RCC 7860 (cell line): ENCODE measurements at places on chromosomes 6 and 20.
A peak's percentile ranks its signal among the peaks of the same experiment; 100 is the strongest.

DNA sequence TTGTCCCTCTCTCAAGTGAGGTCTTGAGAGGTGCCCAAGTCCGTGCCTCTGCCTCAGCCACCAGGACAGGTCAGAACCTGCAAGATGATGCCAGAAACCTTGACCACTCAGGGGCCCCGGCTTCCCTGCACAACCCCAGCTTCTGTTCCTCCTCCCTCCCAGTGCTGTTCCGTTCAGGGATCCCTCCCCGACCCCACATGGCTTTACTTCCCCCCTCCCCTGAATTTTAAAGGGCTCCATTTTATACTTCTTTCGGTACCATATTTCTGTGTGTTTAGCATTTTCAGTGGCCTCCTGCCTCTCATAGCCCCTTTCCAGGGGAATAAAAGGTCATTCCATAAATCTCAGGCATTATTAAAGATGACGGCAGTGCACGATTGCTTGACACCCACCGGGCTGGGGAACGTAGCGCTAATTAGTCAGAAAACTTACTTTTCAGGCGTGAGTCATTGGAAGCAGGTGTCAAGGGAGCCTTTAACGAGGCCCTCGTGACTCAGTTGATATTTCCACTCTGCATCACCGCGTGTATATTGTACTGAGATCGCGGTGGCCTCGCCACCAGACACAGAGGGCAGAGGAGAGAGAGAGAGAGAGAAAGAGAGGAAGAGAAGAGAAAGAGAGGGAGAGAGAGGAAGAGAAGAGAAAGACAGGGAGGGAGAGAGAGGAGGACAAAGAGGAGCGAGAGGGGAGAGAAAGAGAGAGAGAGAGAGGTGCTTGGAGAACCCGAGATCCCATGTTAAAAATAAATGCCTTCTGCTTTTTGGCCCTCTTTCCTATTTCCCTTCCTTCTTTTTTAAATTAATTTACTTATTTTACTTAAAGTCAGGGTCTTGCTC, 21.3 kb downstream of the KCNG1 start:
- no peak for DNase-seq

- DNase-seq: no peak
Measured at GRCh38 chr20:64184795-64185194, 20.5 kb downstream of the MYT1 start.

DNA sequence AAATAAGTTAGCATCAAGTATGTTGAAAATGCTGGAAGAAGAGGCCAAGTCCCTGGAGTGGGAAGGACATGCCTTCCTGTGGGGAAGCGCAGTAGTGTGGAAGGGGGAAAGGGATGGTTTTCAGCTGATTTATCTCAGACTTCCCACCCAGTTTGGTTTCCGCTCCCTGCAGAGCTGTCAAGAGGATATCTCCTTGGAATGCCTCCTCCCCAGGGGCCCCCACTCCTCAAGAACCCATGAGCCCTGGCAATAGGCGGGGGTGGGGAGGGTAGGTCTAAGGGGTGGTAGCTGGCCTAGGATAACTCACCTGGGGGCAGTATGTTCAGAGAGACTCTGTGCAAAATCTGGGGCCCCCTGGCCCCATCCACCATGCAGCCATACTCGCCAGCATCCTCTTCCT, 696 bp downstream of the TREML1 start:
- DNase-seq: no peak

DNA sequence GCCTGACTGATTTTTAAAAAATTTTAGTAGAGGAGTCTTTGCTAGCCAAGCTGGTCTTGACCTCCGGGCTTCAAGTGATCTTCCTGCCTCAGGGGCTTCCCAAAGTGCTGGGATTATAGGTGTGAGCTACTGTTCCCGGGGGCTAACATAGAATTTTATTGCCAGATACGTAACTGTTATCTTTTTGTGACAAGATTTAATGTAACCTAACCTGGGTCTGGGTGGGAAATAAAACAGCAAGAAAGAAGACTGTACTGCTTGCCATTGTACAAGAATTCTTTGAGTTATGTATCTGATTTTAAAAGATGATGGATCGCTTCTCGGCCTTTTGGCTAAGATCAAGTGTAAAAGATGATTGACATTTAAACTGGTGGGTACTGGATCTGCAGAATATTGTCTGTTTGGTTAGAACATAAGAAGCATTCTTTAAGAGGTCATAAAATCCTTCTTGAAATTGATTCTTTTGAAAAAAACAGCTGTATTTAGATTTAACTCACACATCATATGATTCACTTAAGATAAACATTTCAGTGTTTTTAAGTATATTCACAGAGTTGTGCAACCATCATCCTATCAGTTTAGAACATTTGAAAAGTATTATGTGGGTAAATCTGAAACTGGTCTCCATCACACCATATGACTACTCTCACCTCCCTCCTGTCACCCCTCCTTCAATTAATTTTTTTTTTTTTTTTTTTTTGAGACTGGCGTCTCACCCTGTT, 21.6 kb downstream of the TPX2 start:
- DNase-seq: no peak

GRCh38 chr6:159602431-159603041, 90.5 kb downstream of the SOD2 start:
- no peak for DNase-seq

GRCh38 chr6:93418033-93418407, 1.3 kb downstream of the EPHA7 start:
- no peak for DNase-seq

DNA sequence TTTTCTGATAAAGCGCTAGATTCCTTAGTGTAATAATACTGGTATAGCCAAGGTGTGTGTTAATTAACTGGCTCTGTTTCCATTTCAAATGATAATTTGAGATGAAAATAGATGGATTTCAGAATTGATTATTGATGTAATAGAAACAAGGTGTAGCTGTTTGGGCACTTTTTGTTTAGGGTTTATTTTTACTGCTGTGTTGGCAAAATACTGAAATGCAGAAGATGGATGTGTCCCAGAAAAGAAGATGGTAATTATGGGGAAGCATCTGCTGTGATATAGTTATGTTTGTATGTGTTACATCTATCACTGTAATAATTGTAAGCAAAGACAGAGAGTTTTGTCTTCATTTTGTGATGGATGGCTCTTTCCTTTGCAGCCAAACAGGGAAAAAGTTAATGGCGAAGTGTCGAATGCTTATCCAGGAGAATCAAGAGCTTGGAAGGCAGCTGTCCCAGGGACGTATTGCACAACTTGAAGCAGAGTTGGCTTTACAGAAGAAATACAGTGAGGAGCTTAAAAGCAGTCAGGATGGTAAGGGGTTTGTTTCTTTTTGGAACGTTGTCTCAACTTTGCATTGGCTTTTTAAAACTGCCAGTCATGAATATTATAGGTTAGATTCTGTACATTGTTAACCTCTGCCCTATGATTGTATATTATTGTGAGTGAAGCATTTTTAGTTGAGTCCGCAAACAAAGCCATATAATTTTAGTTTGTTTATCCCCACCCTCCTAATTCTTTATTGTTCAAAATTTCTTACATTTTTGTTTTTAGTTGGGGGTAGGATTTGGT, 8.6 kb upstream of the ACAT2 start:
- no peak for DNase-seq

DNA sequence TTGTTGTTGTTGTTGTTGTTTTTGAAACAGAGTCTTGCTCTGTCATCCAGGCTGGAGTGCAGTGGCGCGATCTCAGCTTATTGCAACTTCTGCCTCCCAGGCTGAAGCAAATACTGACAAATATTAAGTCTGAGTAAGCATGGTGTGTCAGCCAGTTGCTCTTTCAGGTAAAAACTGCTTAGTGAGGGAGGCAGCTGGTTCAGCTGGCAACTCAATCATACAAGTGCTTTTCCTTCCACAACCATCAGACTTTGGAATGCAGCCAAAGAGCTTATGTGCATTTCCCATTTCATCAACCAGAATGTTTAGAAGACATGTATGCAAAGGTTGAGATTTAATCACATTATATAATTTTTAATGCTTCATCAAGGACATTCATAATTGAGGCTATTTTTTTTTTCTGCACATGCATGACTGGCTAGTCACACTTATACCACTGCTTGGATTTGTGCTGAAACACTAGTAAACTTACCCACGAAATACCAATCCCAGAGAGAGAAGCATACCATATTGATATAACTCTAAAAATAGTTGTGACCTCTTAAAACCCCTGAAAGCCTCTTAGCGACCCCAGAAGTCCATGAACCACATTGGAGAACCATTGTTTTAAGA, 56.0 kb downstream of the CLIC5 start:
- peak; percentile 26 for DNase-seq

GRCh38 chr20:19210391-19211155, 1.9 kb upstream of the SLC24A3 start:
- no peak for DNase-seq

DNA sequence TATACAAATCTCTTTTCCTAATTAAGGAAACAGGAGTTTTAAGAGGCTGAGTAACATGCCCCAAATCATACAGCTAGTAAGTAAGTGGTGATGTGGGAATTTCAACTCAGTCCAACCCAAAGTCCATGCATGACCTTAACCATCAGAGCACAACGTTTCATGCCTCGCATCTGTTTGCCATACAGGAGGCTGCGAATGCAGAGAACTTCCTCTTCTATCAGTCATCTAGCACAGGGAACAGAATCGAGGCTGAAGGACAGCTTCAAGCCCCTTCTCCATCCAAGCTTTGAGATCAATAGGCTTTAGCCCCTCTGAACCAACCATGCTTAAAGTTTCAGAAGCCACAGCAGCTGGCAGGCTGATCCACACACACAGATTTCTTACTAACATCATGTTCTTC, 113.2 kb downstream of the MAFB start:
- DNase-seq: no peak
